ENCODE measurements at places on chromosomes 13 and 19.

- no peak for DNase-seq
Measured at GRCh38 chr13:25241007-25241406, 46.3 kb downstream of the MTMR6 start.

- no peak for DNase-seq
Measured at GRCh38 chr13:43544011-43544410, 242.8 kb downstream of the ENOX1 start.

DNA sequence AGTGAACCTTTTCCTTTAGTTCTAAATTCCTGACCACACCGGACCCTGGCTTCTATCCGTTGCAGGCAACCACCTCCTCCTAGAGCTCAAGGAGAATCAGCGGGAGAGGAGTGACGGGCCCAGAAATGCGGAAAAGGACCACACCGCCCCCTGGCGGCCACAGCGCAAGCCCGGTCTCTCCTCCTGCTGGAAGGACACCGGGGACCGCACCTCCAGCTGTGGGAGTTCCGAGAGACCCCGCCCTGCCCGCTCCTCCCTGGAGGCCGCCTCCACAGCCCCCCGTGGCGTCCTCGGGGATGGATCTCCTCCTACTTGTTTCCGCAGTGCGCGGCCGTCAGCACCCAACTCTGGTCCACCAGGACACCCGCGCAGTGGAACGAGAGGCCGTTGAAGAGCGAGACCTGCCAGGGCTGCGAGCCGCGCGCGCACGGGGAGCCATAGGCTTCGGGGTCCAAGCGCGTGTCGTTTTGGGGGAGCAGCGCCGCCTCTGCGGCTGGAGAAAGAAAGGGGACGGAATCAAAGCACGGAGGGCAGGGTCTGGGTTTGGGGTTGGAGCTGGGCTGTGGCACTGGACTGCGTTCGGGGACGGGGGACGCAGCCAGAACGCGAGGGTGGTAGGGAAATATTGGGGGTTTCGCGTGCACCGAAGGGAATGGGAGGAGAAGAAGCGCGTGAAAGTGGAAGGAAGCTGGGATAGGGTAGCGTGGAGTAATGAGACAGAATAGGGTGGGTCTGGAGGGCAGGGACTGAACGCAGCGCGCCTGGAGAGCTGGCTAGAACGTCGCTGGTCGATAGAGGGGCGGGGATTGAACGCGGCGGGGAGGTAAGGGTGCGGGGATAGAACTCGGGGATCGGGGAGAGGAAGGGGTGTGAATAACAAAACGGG is 2.5 kb downstream of the KLK10 start:
- DNase-seq, result no peak

- no peak for DNase-seq
Measured at GRCh38 chr13:30719525-30719914, 15.8 kb upstream of the ALOX5AP start.

DNA sequence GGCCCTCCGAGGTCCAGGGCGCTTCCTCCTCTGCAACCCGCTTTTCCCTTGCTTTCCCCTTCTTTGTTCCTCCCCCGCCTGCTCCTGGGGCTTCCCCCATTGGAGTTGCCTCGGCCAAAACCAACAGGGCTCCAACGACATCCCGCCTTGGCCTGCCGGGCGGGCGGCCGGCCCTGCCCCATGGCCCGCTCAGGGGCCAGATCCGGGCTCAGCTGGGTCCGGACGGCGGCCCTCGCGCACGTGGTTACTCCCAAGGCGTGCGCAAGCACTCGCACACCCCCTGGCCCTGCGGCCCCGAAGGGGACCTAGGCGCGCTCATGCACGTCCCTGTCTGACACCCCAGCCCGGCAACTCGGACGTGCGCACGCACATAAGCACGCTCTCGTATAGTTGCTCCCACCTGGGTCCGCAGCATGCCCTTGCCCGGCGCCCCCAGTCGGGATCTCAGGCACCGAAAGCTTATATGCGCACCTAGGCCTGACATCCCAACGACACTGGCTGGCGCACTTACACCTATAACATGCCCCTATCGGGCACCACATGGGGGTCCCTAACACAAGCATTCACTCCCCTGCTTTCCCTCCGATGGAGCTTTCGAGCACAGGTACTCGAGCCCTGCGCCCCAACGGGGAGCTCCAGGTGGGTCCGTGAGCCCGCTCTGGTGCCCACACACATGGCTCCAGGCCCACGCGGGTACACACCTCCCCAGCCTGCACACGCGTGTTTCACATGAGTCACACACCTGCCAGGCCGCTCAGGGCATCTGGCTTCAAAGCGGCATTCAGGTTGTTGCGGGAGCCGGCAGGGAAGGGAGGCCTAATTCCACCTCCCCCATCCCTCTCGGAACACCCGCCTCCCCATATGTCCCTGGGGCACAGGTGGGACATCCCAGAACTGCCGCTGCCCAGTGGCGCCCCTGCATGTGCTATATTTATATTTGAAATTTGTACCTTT is 15.0 kb downstream of the NFIX start:
- DNase-seq, result no peak

GRCh38 chr13:110559429-110559943 is 2.0 kb downstream of the RAB20 start:
- DNase-seq, result no peak

DNA sequence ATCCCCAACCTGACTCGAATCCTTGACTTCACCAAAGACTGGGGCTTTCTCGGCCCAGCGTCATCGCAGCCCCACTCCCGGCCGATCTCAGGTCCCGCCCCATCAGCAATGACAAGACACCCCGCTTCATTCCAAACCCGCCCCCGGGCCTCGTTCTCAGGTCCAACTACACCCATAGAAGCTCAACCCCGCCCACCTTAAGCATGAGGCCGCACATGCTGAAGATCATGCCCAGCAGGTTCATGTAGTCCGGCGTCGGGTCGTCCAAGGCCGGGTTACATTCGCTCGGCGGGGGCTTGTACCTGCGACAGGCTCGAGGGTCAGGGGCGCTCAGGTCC is 2.3 kb downstream of the WDR83 start:
- peak; percentile 49 for DNase-seq

DNA sequence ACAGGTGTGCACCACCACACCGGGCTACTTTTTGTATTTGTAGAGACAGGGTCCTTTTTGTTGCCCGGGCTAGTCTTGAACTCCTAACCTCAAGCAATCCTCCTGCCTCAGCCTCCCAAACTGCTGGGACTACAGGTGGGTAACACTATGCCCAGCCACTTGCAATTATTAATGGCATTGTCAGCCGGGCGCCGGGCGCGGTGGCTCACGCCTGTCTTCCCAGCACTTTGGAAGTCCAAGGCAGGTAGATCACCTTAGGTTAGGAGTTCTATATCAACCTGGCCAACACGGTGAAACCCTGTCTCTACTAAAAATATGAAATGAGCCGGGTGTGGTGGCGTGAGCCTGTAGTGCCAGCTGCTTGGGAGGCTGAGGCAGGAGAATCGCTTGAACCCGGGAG is 2.7 kb upstream of the MEX3D start:
- no peak for DNase-seq

Data from stimulated activated CD4-positive, alpha-beta T cell treated with anti-CD3 and anti-CD28 coated beads, Interleukin-15, amount 100 ng/mL, for 1 hour (primary cell).